ENCODE measurements at places on chromosomes 11 and 22.
A peak's percentile ranks its signal among the peaks of the same experiment; 100 is the strongest.

- DNase-seq: no peak
Measured at GRCh38 chr11:108466405-108466804, 924 bp downstream of the C11orf65 start.

- peak; percentile 12 for DNase-seq
Measured at GRCh38 chr11:85884581-85885021, 29.4 kb downstream of the CCDC83 start.

- no peak for DNase-seq
Measured at GRCh38 chr22:25382762-25383161, 163.3 kb downstream of the CRYBB2 start.

- DNase-seq: peak; percentile 16
Measured at GRCh38 chr11:11400635-11401232, 47.7 kb upstream of the CSNK2A3 start.

DNA sequence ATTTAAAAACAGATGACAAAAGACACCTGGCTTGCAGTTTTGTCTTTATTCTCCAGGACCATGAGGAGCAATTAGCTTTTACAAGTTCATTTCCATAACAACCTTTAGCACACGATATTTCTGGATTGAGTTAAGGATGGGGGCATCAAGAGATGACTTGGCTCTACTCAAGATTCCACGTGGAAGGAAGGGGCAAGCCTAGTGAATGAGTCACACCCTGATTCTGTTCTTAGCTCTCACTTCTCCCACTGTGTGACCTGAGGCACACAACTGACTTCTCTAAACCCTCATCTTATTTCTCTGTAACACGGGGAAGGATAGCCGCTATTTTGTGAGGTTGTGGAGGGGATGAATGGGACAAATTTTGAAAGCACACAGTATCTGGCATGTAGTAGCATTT is 185.5 kb downstream of the KIRREL3 start:
- peak; percentile 28 for DNase-seq

GRCh38 chr11:122720107-122720881 is 64.8 kb downstream of the UBASH3B start:
- no peak for DNase-seq

DNA sequence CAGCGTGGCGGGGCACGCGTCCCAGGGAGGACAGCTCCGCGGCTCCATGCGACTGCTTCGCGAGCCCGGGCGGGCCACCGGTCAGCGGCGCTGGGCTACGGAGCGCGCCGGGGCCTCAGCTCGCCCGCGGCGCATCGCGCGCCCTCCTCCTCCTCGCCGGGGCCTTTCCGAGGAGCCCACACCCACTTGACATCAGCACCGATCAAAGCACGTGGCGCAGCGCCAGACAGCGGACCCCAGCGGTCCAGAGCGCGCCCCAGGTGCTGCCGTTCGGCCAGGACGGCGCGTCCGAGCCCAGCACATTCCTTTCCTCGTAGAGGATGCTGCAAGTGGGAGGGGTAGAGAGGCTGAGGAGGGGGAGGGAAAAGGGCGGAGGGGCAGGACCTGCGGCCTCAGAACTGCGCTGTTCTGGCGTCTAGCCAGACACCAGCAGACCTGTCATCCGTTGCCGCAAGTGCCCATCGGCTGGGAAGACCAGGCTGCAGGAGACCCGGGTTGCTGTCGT is 88.6 kb downstream of the PLEKHA7 start:
- no peak for DNase-seq

- DNase-seq: no peak
Measured at GRCh38 chr11:16178273-16178672, 178.1 kb downstream of the SOX6 start.

GRCh38 chr22:24106385-24107381 is 74.6 kb upstream of the SUSD2 start:
- peak; percentile 14 for DNase-seq

- DNase-seq: peak; percentile 74
Measured at GRCh38 chr22:24474221-24474620, 20.9 kb upstream of the UPB1 start.

- DNase-seq: no peak
Measured at GRCh38 chr22:49954354-49954753, 6.2 kb upstream of the PIM3 start.

DNA sequence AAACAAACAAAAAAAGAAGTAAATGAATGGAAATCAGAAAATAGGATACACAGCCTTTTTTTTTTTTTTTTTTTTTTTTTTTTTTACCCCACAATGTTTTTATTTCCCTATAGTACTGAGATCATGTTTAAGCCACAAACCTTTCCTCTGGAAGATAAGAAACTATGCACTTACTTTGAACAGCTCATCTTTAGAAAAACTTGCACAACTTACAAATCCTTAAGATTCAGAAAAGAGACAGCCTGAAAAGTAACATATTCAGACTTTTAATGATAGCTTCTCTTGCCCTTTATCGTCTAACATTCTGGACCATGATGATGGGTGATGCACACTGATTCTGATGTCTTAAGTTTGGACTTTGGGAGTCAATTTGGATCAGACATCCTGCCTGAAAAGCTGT is 80.3 kb downstream of the TNRC6B start:
- DNase-seq: peak; percentile 57

- DNase-seq: no peak
Measured at GRCh38 chr11:125372911-125373310, 123.2 kb downstream of the FEZ1 start.

DNA sequence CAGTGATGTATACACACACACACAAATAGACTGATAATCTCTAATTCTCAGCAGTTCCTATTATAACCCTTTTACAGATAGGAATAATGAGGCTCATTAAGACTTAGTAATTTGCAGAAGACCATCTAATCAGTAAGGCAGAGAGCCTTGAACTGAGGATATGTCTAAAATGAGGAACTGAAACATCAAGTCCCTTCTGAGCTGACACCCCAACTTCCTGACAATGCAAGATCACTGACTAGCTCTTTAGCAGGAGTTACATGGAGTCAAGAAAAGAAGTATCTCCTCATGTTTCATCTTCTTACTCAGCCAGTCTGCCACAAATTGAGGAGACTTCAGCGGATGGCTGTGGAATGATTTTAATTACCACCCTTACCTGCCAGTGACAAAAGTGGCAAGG is 193.0 kb downstream of the MSANTD4 start:
- DNase-seq: no peak

- DNase-seq: no peak
Measured at GRCh38 chr22:46574993-46575910, 37.8 kb upstream of the CELSR1 start.

GRCh38 chr11:132094598-132094997 is 724.2 kb downstream of the NTM start:
- no peak for DNase-seq

DNA sequence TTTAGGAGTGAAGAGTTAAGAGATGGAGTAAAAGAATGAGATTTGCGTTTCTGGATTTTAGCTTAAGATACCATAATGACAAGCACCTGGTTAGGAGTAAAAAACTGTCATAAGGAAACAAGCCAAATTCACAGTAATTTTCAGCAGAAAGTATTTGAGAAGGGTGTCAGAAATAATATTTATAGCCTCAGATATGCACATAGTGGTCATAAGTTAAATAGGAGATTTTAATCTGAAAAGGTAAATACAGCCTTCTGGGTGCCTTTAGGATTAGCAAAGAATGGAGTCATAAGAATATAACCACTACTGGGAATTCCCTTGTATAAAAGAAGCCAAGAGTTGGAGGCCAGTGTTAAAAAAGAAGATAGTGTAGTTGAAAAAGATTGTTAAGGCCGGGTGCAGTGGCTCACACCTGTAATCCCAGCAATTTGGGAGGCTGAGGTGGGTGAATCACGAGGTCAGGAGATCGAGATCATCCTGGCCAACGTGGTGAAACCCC is 160.1 kb downstream of the SWAP70 start:
- DNase-seq: no peak

GRCh38 chr11:266676-267439 is 11.3 kb upstream of the NLRP6 start:
- DNase-seq: peak; percentile 21

DNA sequence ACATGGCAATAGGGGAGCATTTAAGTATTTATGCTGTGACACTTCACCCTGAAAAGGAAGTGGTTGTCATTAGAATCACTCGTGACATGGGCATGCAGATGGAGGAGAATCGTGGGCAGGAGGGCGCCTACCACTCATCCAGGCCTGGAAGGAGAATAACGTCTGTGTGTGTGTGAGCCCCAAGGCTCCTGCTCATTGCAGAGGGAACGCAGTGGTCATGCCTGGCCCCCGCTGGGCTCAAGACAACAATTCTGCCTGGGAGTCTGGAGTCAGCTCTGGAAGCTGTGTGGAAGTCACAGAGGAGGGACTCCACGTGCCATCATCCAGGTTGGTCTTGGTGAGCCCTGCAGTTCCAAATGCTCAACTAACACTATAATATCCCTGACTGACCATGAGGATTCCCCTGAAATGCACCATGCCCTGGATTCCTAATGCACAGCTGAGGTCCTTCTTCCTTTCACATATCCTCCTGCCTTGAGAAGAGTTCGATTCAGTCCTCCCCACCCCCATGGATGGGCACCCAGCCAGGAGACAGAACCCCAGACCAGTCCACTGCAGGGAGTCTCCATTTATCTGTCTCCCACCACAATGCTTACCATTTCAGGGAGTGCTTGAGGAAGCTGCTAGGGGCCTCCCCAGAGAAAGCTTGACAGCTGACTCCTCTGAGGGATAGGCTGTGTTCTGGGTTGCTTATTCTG is 446.9 kb upstream of the B3GAT1 start:
- no peak for DNase-seq

DNA sequence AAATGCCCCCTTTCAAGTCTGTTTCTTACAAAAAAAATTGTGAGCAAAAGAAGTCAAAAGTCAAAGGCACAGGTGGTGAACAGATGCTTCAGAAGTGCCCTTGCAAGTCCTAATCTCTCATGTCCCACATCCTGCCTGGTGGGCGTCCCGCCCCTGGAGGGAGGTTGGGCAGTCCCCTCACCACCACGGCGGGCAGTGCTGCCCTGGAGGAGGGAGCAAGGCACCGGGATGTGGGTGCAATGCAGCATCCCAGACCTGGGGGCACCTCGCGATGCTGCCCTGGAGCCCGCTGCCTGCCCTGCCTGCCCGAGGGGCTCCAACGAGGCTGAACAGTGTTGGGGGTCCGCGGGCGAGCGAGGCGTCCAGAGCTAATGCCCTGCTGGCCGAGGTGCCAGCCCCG is 15.9 kb downstream of the MRGPRG start:
- DNase-seq: no peak

GRCh38 chr11:130642994-130643393 is 194.5 kb downstream of the ADAMTS15 start:
- no peak for DNase-seq

DNA sequence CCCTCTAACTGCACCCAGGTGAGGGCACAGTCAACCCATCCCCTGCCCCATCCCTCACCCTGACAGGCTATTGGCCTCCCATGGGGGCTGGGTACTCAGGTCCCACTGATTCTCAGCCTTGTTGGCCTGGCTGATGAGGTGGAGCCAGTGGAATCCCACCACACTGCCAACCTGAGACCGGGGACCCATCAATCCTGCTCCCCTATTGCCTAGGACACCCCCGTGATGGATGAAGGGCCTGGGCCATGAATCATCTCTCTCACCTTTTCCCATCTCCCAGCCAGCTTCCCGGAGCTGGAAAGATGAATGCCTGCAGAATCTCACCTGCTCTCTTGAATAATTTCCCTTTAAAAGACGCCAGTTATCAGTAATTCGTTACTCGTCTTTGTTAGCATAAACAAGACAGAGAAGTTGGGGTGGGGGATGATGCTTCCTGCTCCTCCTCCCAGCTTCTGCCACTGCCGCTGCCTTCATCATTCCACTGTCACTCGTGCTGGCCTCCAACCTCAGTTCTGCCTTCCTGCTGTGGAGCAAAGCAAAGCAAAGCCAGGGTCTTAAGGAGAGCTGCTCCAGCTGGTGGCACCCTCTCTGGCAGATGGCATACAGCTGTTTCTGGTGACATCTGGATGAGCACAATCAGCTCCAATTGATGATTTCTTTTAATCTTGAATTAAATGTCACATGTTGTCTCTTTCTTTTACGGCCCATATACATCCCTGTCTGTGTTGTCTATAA is 204.0 kb upstream of the NECTIN1 start:
- no peak for DNase-seq

- DNase-seq: no peak
Measured at GRCh38 chr22:48342016-48342415, 1485.7 kb downstream of the BRD1 start.

DNA sequence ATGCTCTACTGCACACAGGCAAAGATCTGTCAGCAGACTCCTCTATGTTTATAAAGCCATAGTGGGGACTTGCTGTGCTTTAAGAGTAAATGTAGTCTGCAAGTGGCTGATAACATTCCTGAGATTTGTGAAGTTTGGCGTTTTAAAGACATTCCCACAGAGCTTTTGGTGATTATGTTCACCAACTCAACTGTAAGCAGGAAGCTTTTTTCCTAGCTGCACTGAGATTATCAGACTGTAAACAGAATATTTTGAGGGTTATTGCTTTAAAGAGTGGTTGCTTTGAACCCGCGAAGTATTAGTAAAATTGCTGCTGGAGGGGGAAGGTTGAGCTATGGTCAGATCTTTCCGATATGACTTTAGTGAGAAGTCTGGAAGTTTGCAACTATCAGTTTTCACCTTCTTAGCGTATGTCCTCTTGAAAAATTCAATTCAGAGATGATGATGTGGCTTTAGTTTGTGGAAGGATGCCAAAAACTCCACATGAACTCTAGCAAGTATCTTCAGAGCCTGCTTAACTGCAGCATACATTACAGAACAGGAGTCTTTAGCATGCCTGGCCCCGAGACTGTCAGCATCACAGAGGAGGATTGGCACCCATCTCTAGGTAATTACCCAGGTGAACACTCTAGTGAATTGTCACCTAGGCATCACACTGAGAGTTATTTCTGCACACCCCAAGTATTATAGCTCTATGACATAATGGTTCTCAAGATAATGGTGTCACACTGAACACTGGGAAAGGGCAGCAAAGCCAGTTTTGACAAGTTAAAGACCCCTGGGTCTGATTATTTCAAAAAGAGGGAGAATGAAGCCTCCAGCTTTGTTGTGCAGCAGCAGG is 89.9 kb downstream of the MTNR1B start:
- peak; percentile 71 for DNase-seq

DNA sequence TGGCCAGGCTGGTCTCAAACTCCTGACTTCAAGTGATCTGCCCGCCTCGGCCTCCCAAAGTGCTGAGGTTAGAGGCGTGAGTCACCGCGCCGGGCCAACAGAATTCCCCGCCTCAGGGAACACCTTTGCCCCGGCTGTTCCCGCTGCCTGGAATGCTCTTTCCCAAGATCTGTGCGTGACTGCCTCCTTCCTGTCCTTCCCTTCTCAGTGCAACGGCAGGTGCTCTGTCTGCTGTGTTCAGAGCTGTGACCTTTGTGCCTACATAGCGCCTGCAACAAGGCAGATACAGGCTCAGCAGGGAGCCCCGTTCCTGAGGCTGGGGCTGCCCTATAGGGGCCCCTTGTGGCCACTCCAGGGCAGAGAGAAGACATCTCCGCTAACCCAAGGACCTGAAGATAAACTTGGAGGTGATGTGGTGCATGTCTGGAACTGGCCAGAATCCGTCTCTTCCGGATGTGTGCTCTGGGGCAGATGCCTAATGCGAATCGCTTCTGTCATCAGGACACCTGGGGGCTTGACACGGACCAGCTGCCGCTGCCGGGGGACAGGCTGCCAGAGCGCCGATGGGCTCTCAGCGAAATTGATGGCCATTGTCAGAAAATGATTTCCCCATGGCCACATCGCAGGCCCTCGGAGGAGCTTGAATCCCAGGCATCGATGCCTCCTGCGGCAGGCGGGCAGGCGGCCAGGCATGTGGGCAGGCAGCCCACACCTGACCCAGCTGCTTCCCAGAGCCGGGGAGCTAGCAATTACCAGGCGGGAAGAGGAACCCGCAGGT is 43.5 kb upstream of the TCF20 start:
- DNase-seq: peak; percentile 3

- peak; percentile 82 for DNase-seq
Measured at GRCh38 chr11:74321487-74322188, 10.2 kb upstream of the P4HA3 start.
